ENCODE measurements at places on chromosomes 12 and 14.

DNA sequence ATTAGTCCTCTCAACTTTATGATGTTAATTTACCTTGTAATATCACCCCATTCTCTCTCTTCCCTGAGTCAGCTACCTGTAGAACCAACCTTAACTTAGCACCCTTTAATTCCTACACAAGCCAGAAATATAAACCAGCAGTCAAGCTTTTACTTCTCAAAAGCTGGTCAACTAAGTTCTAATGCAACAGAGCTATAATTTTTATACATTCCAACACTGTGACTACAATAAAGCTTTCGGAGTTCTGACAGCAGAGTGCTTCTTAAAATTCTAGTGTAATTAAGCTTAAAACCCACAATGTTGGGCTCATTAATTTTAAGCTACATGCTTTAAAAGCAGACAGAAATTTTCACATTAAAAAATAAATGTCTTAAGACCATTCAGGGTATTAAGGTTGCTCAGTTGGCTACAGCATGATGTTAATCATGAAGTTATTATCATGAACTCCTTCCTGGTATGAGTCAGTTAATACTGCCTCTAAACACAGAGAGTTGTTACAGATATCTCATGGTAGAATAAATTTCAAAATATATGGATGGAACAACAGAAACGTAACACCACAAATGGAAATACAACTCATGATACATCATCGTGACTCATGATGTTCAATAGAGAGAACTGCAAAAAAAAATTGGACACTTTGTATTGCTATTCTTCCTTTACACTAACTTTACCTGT lies 126.7 kb downstream of the EPS8 start:
- DNase-seq: no peak

- DNase-seq: no peak
These were observed 350.3 kb upstream of the CCDC196 start for GRCh38 chr14:66135831-66136230.

DNA sequence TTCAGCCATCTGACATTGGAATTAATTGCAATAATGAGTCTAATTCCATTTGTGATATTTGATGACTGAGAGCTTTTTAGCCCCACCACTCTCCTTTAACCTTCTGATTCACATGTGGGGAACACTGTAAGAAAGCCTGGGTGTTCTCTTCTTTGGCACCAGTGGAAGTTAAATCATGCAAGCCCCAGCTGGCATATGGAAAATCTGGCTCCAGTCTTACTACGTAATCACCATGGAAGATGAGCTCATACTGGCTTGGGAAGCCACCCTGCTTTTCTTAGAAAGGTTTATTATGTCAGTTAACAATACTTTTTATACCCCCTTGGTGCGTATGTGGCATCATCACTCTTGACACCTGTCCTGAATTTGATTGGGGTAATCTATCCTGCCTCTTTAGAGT lies 479.3 kb downstream of the SLC16A7 start:
- no peak for DNase-seq

DNA sequence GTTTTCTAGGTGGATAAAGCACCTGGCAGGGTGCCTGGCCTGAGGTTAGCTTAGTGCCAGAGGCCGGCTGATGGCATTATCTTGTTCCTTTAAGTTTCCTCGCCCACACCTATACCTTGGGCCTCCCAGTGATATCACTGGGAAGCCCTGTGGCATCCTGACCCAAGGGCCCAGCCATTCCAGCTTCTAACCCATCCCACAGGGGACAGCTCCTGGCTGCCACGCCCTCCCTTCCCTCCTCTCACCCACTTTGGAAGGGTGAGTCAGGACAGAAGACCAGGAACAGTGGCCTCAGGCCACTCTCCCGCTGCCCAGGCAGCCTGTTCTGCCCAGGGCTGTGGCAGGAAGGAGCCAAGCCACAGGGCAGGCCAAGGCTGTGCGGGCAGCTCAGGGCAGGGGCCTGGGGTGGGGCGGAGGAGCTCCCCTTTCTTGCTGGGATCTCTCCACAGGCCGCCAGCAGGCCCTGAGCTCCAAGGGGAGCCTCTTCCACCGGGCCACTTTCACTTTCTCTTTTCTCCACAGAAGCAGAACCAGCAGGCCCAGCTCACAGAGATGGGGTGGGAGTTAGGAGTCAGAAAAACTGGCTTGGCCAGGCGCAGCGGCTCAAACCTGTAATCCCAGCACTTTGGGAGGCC lies 75.1 kb downstream of the IRF2BPL start:
- DNase-seq: peak; percentile 69

- DNase-seq: no peak
These were observed 59.1 kb upstream of the PCED1B start for GRCh38 chr12:47020211-47020821.

DNA sequence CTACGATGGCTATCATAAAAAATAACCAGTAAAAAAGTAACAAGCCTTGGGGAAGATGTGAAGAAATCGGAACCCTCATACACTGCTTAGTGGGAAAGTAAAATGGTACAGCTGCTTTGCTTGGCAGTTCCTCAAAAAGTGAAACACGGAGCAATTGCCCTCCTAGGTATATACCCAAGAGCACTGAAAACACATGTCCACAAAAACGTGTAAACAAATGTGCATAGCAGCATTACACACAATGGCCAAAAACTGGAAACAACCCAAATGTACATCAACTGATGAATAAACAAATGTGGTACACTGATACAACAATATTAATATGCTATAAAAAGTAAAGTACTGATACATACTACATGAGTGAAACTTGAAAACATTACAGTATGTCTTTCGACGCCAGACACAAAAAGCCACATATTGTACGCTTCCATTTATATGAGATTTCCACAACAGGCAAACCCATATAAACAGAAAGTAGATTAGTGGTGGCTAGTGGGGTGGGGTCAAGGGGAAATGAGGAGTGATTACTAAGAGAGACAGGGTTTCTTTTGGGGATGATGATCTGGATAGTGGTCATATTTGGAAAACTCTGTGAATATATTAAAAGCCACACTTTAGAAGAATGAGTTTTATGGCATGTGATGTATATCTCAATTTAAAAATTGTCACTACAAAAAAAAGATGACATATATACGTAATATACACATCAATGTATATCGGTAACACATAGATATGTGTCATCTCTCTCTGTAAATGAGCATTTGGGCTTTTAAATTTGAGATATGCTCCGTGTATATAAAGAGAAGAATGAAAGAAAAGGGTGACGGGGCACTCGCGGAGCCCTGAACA lies 996 bp downstream of the SLC41A2 start:
- no peak for DNase-seq

DNA sequence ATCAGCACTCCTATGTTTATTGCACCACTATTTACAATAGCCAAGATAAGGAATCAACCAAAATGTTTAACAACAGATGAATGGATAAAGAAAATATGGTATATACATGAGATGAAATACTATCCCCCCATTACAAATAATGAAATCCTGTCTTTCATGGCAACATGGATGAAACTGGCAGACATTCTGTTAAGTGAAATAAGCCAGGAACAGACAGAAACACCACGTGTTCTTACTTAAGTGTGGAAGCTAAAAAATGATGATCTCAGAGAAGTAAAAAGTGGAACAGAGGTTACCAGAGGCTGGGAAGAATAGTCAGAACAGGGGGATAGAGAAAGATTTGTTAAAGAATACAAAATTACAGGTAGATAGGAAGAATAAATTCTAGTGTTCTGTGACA lies 113.7 kb upstream of the MDM1 start:
- peak; percentile 4 for DNase-seq

- peak; percentile 14 for DNase-seq
These were observed 650 bp downstream of the HEBP1 start for GRCh38 chr12:12999271-12999958.

DNA sequence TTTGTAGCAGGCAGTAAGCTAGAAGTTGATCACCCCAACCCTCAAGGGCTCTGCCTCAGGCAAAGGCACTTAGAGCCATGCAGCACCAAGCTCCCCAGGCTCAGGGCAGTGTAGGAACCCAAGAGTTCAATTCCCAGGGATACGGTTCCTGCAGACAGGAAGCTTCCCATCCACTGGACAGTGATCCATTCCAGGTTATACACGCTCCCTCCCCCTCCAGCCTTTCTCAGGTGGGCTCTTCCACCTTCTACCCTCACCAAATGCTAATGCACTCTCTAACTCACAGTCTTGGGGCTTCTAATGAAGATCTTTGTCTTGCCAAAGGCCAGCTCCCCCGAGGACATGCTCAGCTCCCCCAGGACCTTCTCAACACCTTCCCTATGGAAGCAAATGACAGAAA lies 12.7 kb downstream of the MYO1A start:
- no peak for DNase-seq

GRCh38 chr12:80193865-80194264 lies 94.5 kb downstream of the OTOGL start:
- no peak for DNase-seq

DNA sequence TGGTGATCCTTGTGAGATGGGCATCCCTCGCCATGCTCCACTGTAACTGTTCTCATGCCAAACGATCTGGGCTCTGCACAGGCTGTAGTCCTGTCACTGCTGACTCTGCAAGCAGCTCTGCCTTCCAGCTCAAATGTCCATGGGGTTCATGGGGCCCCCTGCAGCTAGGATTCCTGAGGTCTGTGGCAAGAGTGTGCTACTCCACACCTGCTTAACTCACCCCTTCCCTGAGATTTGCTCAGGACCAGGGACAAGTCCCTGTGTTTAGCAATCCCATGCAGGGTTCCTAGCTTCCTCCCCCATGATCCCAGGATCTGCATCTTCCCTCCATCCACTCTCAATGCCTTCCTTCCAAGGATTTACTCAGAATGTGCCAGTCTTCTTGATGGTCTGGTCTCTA lies 241.0 kb downstream of the ASCL1 start:
- DNase-seq: no peak

DNA sequence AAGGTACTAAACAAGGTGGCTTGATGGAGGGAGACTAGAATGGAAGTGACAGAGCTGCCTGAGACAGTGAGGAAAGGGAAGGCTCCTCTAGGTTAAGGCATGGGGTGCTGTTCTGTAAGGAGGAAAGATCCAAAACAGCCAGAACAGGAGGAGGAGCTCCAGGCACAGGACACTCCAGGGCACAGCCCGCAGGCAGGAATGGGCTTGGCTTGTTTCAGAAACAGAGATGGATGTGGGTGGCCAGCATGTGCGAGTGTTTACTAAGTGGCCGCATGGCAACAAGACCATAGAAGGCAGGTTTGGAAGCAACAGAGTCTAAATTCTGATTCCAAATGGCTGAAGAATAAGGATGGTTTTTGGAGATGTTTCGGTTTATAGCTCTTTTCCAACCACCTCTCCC lies 889.1 kb downstream of the AACS start:
- DNase-seq: no peak

DNA sequence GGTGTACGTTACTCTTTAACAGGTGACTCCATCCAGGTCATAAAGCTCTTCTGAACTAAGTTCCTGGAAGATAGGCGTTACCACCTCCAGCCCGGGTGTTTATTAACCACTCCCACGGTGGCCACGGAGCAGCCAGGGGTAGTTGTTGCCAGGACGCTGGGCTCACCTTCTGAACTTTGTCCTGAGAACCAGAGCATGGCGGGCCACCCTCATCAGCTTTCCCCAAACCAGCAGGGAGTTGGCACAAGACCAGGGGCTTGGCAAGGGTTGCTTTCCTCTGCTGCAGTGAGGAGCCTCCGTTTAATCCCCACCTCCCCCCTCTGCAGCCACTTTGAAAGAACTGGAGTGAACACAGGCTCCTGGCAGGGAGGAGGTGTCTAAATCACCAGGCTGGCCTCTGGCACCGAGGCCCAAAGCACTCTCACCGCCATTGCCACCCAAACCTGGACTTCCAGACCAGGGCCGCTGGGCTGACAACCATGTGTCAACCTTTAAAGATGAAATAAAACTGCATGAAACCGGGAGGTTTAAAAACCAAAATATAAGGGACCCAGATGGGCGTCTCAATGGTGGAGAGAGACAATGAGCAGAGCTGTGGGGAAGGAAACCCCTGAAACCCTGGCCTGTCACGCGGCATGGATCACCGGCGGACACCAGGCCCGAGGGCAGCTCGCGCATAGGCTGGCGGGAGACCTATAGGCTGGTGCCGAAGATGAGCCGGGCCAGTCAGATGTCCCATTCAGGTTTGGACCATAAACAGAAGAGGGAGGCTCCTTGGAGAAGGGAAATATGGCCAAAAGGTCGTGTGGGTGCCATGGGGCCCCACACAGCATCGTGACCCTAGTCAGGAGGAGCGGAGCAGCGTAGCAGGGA lies 30.9 kb upstream of the TDRD9 start:
- no peak for DNase-seq

GRCh38 chr14:81516986-81517797 lies 16.5 kb downstream of the SEL1L start:
- DNase-seq: peak; percentile 42

GRCh38 chr12:89244536-89244935 lies 107.8 kb downstream of the DUSP6 start:
- peak; percentile 76 for DNase-seq

DNA sequence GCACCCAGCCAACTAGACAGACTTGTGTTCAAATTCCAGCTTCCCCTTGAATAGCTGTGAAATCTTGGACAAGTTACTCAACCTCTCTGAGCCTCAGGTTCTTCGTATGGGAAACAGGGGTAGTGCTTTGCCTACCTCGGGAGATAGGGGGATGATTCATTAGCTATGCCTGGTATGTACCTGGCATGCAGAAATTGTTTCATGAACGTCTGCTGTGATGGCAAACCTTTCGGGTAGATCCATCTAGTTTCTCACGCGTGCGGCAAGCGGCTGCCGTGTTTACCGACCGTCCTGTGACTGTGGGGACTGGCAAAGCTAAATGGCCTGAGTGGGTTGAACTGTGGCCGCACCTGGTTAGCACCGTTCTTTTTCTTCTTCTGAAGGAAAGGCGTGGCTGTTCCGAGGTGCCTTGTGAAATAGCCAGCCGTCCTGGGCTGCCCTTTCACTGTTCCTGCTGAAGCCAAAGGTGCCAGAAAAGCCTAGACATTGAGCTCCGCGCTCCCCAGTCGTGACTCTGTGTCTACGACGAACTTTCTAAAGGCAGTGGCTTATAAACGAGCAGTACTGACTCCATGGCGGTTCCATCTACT lies 40.6 kb upstream of the MED13L start:
- DNase-seq: no peak

GRCh38 chr14:35506927-35507326 lies 27.0 kb upstream of the INSM2 start:
- no peak for DNase-seq

- no peak for DNase-seq
These were observed 710 bp downstream of the MTA1 start for GRCh38 chr14:105420101-105420973.
